Esophagus muscularis mucosa (tissue), 4 donors: ENCODE measurements at places on chromosomes 6 and 20. TPM values are rescaled to one million over a fixed set of nuclear protein-coding genes. Genes with fewer than 3 reads are reported as not detected.
A peak's percentile ranks its signal among the peaks of the same experiment; 100 is the strongest.

DNA sequence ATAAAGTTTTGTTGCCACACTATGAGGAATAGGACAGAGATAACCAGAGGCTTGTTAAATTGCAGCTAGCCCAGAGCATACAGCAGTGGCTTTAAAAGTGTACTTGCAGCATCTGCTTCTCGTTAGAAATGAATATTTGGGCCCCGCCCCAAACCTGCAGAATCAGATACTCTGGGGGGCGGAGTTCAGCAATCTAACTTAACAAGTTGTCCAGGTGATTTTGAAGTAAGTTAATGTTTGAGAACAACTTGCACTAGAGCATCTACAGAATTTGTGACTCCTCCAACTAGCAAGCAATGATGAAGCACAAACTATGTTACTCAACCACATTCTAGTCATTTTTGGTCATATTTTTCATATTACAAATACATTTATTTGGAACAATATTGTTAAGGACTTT is 10.6 kb upstream of the SUPT3H start:
- H3K4me1 ChIP-seq, result no peaks in the 10 kb centered on the region
- peaks cover 20% of the 10 kb centered on the region for H3K27me3 ChIP-seq
- DNase-seq, result no peak
- H3K27ac ChIP-seq, result no peak overlapping the region

DNA sequence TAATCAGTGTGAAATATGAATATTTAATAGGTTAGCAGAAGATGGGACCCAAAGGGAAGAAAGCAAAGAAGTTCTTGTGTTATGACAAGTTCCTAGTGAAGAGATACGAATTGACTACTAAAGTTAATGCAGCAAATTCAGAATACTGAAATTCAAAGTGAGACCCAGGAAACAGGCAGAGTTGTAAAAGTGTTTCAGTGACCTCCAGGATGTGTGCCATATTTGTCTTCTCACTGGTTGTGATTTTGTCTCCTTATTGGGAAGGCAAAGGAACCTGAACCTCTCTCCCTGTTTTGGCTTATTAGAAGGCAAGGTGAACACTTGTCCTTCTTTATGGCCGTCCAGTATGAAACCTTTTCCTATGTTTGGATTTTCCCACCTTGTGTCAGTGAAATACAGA is 51.8 kb upstream of the DTNBP1 start:
- no peaks in the 10 kb centered on the region for H3K27me3 ChIP-seq
- H3K27ac ChIP-seq, result no peak overlapping the region
- no peak overlapping the region for H3K4me3 ChIP-seq
- H3K36me3 ChIP-seq, result no peaks in the 10 kb centered on the region
- no peaks in the 10 kb centered on the region for H3K4me1 ChIP-seq
- DNase-seq, result no peak

- no peaks in the 10 kb centered on the region for H3K27me3 ChIP-seq
- peaks cover 35% of the 10 kb centered on the region for H3K4me1 ChIP-seq
- no peaks in the 10 kb centered on the region for H3K36me3 ChIP-seq
- H3K27ac ChIP-seq, result peak overlapping the region; percentile 84
Observed at GRCh38 chr20:53917145-53918019, 153.0 kb downstream of the BCAS1 start.

DNA sequence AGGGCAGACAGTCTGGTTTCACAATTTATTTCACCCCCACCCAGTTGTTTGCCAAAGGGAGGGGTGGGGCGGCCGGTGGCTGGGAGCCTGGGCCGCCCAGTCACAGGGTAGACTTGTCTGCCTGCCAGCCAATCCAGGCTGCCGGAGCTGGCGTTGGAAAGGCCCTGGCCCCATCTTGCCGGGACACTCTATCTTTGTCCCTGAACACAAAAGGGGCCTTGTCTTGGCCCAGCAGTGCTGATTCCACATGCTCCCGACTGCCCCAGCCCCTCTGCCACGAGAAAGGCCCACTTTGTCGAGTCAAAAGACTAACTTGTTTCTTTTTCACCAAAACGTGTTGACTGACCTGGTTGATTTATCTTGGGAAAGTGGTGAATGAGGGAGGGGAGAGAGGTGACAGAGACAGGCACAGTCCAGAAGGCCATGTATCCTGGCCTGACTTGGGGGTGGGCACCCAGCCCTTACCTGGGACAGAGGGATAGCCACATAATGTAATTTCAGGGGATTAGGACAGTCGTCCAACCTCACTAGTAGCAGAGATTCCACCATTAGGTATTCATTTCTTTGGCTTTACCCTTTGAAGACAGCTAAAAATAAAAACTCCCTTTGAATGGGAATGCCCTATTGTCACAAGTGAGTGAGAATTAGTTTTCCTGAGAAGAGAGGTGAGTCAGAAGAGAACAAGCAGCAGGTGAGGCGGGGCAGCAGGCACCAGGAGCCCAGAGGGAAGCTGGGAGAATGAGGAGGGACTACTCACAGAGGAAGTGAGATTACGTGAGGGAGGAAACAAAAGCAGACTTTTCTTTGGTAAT is 67.0 kb upstream of the SIRPA start:
- H3K4me1 ChIP-seq, result peaks cover 27% of the 10 kb centered on the region
- H3K4me3 ChIP-seq, result no peak overlapping the region
- no peak for DNase-seq
- H3K27ac ChIP-seq, result no peak overlapping the region
- no peaks in the 10 kb centered on the region for H3K27me3 ChIP-seq

- H3K27ac ChIP-seq, result no peak overlapping the region
- no peaks in the 10 kb centered on the region for H3K36me3 ChIP-seq
- H3K4me1 ChIP-seq, result no peaks in the 10 kb centered on the region
- no peak overlapping the region for H3K4me3 ChIP-seq
- DNase-seq, result no peak
Observed at GRCh38 chr6:136089876-136090275, 160.2 kb downstream of the MTFR2 start.

DNA sequence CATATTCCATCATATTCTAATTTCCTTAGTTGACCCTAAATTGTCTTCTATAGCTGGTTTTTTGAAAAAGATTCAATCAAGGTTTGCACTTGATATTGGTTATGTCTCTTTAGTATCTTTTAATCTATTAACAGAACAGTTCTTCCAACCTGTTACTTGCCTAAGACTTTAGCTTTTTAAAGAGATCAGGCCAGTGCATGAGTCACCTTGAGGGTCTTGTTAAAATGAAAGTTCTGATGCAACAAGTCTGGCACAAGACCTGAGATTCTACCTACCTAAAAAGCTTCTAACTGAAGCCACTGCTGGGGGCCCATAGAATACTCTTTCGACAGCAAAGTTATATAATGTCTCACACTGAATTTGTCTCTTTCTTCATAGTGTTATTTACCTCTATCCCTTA is 3.2 kb downstream of the USP45 start:
- H3K27ac ChIP-seq, result no peak overlapping the region
- no peaks in the 10 kb centered on the region for H3K27me3 ChIP-seq
- H3K4me3 ChIP-seq, result no peak overlapping the region

Gene GSTA3
- not detected for total RNA-seq

Gene SLC16A10
- 0.57 TPM for total RNA-seq

DNA sequence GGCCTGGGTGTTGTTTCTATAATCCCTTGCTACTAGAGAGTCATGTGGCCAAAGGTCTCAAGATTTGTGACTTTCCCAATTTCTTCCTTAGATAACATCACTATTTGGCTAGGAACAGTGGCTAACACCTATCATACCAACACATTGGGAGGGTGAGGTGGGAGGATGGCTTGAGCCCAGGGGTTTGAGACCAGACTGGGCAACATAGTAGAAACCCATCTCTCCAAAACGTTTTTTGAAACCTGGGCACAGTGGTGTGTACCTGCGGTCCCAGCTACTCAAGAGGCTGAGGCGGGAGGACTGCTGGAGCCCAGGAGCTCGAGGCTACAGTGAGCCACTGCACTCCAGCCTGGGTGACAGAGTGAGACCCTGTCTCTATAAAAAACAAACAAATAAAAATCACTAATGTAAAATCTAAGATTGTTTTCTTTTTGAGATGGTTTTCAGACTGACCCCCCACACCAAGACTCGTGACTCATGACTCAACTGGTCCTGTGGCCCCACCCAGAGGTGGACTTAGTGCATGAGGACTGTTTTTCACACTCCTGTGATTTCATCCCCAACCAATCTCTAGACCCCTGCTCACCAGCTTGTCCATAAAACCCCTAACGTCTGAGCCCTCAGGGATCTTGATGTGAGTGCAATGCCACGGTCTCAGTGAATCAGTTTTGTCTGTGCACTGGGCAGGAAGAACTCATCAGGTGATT is 48.3 kb upstream of the KIF16B start:
- H3K4me1 ChIP-seq, result no peaks in the 10 kb centered on the region
- H3K27ac ChIP-seq, result no peak overlapping the region
- no peak for DNase-seq
- no peaks in the 10 kb centered on the region for H3K27me3 ChIP-seq
- H3K36me3 ChIP-seq, result no peaks in the 10 kb centered on the region

- H3K4me3 ChIP-seq, result no peak overlapping the region
- H3K4me1 ChIP-seq, result peaks cover 19% of the 10 kb centered on the region
- no peak for DNase-seq
- no peaks in the 10 kb centered on the region for H3K27me3 ChIP-seq
- H3K36me3 ChIP-seq, result peaks cover 15% of the 10 kb centered on the region
Observed at GRCh38 chr20:313948-314347, 11.4 kb upstream of the SOX12 start.

GRCh38 chr6:47593979-47594378 is 104.4 kb upstream of the ADGRF4 start:
- H3K36me3 ChIP-seq, result no peaks in the 10 kb centered on the region
- H3K27ac ChIP-seq, result no peak overlapping the region
- H3K27me3 ChIP-seq, result no peaks in the 10 kb centered on the region
- no peak for DNase-seq

DNA sequence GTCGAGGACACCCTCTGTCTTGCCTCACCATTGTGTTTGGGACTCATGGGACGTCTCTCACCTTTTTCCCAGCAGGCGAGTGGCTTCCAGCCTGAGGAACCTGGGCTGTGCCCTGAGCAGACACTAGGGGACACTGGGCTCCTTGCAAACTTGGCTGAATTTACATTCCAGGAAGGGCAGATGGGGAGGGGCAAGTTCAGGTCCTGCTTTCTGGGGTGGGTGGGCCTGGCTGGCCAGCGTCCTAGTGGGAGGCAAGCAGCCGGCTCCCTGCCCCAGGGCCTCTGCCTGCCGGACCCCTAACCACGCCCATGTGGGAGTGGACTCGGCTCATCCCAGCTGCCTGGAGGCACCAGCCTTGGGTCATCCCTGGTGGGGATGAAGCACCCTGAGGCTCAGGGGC is 48.2 kb upstream of the MLN start:
- no peak for DNase-seq
- no peak overlapping the region for H3K4me3 ChIP-seq
- no peaks in the 10 kb centered on the region for H3K4me1 ChIP-seq
- no peaks in the 10 kb centered on the region for H3K36me3 ChIP-seq
- no peak overlapping the region for H3K27ac ChIP-seq

DNA sequence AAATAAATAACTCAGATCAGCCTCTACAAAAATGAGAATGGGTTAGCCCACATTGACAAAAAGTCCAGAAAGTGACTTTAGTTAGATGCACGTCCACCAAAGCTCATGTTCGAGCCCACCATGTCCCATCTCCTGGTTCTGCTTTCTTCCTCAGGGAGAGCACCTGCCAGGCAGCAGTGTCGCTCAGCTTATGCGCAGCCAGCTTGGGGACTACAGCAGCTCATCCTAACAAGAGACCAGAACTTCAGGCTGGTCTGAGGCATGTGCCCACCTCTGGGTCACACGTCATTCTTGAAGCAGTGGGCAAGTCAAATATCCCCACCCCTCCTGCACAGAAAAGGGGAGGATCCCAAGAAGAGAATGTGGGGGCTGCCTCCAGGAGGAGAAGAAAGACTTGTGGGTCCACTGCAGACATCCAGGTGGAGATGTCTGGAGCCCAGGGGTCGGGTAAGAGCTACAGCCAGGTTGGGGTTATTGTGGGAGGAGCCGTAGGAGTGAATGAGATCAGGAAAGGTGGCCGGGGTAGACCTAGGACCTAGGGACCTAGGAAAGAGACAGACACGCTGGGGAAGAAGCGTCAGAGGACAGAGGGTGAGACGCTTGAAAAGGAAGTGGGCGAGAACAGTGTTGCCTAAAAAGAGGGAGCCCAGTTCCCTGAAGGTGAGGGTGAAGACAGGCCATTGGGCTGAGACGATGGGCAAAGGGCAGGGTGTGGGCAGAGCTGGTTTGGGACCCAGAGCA is 52.5 kb downstream of the SSR1 start:
- no peaks in the 10 kb centered on the region for H3K36me3 ChIP-seq
- H3K4me3 ChIP-seq, result peak overlapping the region; percentile 68
- peaks cover 14% of the 10 kb centered on the region for H3K4me1 ChIP-seq
- no peak for DNase-seq

- H3K27ac ChIP-seq, result no peak overlapping the region
- no peaks in the 10 kb centered on the region for H3K36me3 ChIP-seq
- H3K27me3 ChIP-seq, result no peaks in the 10 kb centered on the region
- H3K4me1 ChIP-seq, result peaks cover 9% of the 10 kb centered on the region
- no peak for DNase-seq
- H3K4me3 ChIP-seq, result no peak overlapping the region
Observed at GRCh38 chr6:90412538-90413369, 116.1 kb upstream of the BACH2 start.

DNA sequence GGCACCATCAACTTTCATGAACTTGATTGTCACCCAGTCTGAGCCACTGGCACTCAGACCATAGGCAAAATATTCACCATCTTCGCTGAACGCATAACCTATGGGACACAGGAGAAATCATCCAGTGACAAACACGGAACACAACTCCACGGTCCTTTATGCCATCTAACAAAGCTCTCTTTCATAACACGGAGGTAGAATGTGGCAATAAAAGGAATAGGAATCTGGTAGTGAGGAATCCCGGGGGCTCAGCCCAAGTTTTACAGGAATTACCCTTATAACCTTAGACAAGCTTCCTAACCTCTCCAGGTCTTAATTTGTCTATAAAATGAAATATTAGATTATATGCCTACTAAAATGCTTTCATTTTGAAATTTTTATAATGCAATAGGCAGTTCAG is 29.4 kb downstream of the PREP start:
- no peak overlapping the region for H3K4me3 ChIP-seq
- peaks cover 19% of the 10 kb centered on the region for H3K36me3 ChIP-seq
- no peak for DNase-seq
- no peaks in the 10 kb centered on the region for H3K27me3 ChIP-seq
- no peaks in the 10 kb centered on the region for H3K4me1 ChIP-seq

DNA sequence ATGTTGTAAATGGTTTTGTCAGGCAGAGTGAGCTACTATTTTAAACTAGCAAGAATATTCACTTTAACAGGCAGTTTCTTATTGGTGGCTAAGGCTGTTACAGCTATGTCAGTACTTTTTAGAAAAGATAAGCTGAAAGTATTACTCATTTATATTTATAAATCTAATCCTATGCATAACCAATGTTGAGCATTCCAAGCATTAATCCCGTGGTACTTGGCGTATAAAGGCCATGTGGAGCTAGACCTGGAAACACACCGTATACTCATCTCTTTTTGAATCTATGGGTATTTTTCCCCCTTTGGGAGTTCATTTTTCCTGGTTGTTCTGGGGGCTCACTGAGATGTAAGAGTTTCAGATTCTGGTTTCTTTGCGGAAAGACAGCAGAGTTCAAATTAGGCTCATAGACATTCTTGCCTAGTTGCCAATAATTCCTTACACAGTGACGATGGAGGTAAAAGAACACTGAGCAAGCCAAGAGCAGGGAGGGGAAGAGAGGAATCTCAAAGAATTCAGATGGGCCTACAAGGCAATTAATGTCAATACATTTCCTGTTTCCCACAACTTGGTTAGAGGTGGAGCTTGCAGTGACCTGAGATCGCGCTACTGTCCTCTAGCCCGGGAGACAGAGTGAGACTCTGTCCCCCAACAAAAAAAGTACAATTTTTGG is 211.5 kb downstream of the SOX4 start:
- H3K4me3 ChIP-seq, result no peak overlapping the region
- DNase-seq, result no peak
- no peaks in the 10 kb centered on the region for H3K27me3 ChIP-seq
- H3K36me3 ChIP-seq, result no peaks in the 10 kb centered on the region
- peaks cover 7% of the 10 kb centered on the region for H3K4me1 ChIP-seq
- H3K27ac ChIP-seq, result peak overlapping the region; percentile 32

Gene MPIG6B
- not detected for total RNA-seq
